ENCODE measurements at places on chromosomes 16 and 17.

DNA sequence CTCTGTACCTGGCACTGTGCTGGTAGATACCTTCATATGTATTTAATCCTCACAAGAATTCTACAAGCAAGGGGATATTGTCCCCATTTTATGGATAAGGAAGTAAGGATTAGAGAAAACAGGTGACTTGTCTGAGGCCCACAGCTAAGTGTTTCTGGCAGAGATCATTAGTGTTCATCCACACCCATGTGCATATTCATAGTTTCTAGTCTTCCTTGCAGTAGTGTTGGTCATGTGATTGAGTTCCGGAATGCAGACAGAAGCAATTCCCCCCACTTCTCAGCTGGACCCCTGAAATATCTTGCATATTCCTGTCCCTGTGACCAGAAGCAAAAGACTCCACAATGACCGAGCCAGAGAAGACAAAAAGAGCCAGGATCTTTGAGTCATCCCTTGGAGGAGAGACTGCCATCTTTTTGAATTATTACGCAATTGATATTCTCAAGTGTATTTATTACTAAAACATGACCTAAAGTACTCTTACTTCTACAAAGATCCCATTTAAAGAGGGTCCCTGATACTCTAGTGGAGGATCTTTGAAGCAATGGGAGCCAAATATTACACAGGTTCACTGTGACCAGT, 43.4 kb downstream of the SOX9 start:
- DNase-seq: no peak

- no peak for DNase-seq
Observed at GRCh38 chr16:89902980-89903379, 15.7 kb upstream of the MC1R start.

- DNase-seq: no peak
Observed at GRCh38 chr17:10022416-10022815, 117.3 kb upstream of the RCVRN start.

DNA sequence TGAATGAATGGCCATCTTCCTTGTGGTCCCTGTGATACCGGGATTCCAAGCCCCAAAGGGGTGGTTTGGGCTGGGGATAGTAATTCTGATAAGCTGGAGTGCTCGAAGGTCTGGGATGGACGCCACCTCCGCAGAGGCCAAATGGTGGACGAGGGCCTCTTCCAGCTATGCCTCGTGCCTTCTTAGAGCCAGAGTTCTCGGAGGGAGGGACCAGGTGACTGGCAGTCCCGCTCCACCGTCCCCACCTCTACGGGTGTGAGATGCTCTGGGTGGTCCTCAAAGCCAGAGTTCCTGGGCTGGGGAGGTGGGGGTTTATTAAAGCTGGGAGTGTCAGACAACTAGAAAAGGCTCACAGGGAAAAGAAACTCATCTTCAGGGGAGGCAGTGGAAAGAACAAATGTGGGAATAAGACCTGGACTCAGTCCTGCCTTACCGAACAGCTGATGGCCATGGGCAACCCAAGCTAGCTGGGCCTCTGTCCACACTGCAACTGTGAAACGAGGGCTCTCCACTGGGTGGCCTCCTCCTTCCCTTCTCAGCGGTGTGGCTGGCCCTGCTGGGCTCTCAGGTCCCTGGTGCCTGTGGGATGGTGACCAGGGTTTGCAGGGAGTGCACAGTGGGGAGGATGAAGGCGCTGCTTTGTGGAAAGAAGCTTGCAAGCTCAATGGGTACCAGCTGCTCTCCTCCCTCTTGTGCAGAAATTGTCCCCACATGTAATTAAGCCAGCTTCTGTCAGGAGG, 75.2 kb downstream of the N4BP1 start:
- DNase-seq: no peak

- no peak for DNase-seq
Observed at GRCh38 chr16:89473791-89474414, 16.5 kb downstream of the ANKRD11 start.

DNA sequence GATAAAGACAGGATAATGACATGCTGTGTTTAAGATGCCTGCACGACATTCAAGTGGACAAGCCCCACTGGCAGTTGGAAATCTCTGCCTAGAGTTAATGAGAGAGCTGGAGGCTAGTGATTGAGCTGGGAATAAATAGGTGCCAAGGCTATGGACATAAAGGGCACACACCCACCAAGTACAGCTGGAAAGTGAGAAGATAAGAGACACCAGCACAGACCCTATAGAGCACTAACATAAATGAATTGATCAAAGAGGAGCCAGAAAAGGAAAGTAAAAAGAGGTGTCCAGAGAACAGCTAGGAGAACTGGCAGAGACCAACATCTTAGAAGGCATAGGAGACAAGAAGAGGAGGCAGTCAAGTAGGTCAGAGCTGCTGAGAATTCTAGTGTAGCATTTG, 101.2 kb downstream of the YPEL2 start:
- no peak for DNase-seq

GRCh38 chr16:66619534-66620428, 15.3 kb downstream of the CMTM3 start:
- DNase-seq: no peak

GRCh38 chr17:82234211-82235055, 5.6 kb downstream of the SLC16A3 start:
- DNase-seq: no peak

DNA sequence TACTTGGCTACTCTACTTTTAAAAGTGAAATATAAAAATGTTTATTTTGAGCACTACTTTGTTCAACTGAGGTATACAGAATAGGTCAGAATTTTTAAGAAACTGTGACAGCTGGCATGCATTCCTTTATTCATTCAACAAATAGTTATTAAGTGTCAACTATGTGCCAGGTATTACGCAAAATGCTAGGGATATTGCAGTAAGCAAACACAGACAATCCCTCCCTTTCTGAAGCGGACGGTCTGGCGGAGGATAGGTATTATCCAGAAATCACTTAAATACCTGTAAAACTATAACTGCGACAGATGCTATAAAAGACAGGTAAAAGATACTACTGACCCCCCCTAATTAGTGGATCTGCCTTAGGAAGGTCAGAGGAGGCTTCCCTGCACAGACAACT, 26.1 kb downstream of the METTL16 start:
- no peak for DNase-seq

DNA sequence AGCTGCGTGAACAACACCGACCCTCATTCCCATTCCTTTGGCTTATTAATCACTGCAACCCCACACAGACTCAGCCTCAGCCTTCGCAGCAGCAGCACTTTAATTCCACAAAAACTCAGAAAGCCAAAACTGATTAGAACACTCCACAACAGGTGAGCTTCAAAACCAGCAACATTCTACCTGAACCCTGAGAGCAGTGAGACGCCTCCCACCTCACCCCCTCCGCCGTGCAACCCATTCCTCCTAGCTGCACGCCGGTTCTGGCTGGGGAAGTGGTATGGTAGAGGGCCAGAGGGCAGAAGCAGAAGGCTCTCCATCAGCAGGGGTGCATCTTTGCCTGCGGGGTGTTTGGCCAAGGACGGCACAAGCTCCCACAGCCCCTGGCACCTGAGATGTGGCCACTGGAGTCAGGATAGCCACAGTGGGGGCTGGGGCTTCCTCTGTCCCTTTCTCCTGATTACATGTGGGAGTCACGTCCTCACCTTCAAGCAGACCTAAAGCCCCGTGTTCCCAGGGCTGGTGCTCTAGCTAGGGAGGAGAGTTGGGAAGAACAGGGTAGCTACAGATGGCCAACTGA, 1.6 kb downstream of the BORCS6 start:
- DNase-seq: no peak

GRCh38 chr17:80797741-80798594, 193.7 kb upstream of the CHMP6 start:
- no peak for DNase-seq
